ENCODE measurements at places on chromosomes 1 and 21. TPM values are rescaled to one million over a fixed set of nuclear protein-coding genes. Genes with fewer than 3 reads are reported as not detected.

Gene SPRR2B
- not detected for total RNA-seq

Gene SNAP47
- total RNA-seq, result 30.9 TPM

Gene RSPH1
- 0.53 TPM for total RNA-seq

DNA sequence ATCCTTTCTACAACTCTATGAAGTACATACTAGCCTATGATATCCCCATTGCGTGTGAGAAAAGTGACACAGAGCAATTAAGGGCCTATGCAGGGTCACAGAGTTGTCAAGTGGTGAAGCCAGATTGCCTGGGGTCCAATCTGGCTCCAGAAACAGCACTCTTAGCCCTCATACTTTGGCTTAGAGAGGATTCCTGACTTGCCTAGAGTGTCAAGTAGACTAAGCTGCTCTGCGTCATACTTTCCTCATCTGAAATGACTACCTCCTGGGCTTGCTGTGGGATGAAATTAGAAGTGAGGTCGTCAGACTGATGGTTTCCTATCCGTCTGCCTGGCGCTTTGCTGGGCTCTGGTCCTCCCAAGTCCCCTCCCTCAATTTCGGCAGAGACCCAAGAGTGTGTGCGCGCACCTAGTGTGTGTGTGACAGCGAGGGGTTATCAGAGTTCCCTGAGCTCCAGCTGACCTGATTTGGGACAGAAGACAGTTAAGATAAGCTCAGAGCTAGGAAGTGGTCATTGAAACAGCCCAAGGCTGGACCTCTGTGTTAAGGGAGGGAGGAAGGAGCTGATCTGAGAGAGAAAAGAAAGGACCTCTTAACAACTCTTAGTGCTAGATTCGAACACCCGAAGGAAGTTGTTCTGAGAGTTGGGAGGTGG, 5.4 kb upstream of the NUAK2 start:
- peaks cover 4% of the 10 kb centered on the region for H3K27me3 ChIP-seq
- H3K4me3 ChIP-seq, result no peak overlapping the region
- H3K36me3 ChIP-seq, result no peaks in the 10 kb centered on the region
- no peak overlapping the region for H3K27ac ChIP-seq

- no peak overlapping the region for H3K27ac ChIP-seq
- H3K27me3 ChIP-seq, result peaks cover 5% of the 10 kb centered on the region
- H3K4me1 ChIP-seq, result no peaks in the 10 kb centered on the region
- no peak overlapping the region for H3K4me3 ChIP-seq
Observed at GRCh38 chr21:39705849-39706248, 39.1 kb upstream of the IGSF5 start.
